ENCODE measurements at places on chromosomes 13 and 19.

- peak; percentile 29 for DNase-seq
Measured at GRCh38 chr19:15869109-15869555, 28.7 kb downstream of the CYP4F2 start.

- DNase-seq: no peak
Measured at GRCh38 chr19:5079071-5079774, 110.3 kb downstream of the KDM4B start.

DNA sequence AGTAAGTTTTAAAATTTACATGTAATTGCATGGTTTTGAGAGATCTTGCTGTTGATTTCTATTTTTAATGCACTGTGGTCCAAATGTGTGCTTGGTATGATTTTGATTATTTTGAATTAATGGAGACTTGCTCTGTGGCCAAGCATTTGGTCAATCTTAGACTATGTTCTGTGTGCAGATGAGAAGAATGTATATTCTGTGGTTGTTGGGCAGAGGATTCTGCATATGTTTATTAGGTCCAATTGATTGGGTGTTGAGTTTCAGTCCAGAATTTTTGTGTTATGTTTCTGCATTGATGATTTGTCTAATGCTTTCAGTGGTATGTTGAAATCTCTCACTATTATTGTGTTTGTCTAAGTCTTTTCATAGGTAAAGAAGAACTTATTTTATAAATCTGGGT is 82.3 kb downstream of the TDRD3 start:
- no peak for DNase-seq

DNA sequence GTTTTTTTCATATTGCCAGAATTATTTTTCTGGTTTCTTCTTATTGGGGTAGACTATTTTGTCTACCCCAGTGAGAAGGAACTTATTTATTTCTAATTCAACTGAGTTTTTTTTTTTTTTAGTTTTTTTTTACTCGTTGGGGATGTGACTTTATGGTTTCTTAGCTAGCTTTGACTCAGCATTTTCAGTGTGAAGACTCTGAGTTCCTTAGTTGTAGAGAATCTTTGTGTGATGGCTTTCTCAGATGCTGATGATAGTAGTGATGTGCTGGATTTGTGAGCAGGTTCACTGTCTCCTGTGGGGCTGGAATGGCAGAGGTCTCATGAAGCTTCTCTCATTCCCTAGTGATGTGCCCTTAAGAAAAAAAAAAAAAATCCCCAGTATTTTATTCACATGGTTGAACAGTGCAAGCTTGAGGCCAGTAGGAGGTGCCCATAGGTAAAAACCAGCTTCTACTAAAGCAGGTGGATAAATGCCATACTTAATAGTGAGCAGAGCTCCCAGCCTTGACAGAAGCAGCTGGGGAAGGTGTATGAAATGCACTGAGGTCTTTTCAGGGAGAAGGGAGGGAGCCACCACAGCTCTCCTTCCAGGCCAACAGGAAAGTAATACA is 106.2 kb upstream of the KLF5 start:
- DNase-seq: no peak
